Cardiac ventricle fibroblast (primary cell): ENCODE measurements at places on chromosomes 16 and 17. TPM values are rescaled to one million over a fixed set of nuclear protein-coding genes. Genes with fewer than 3 reads are reported as not detected.

Gene KCNH6
- total RNA-seq, result not detected in 2 replicates

Gene ZNF48
- total RNA-seq, result 2.4 and 3.5 TPM in 2 replicates

Gene MT1F
- total RNA-seq, result 0.29 TPM in 1 of 2 replicates, not detected in the other

Gene IGSF6
- total RNA-seq, result not detected in 2 replicates

Gene SGCA
- 0.37 and 2.0 TPM in 2 replicates for total RNA-seq

Gene KLHL10
- total RNA-seq, result not detected in 2 replicates

Gene KRTAP9-4
- not detected in 2 replicates for total RNA-seq

Gene HAGH
- 13.4 and 28.5 TPM in 2 replicates for total RNA-seq

Gene RTN4RL1
- 2.6 and 4.8 TPM in 2 replicates for total RNA-seq

Gene LITAFD
- total RNA-seq, result not detected in 2 replicates

Gene HOXB2
- total RNA-seq, result 10.3 and 27.3 TPM in 2 replicates

Gene KRTAP2-2
- total RNA-seq, result not detected in 2 replicates

Gene BEAN1
- total RNA-seq, result 0.64 and 1.00 TPM in 2 replicates

Gene SUZ12
- 12.0 and 13.9 TPM in 2 replicates for total RNA-seq

Gene SOST
- total RNA-seq, result not detected in 2 replicates

Gene GPRC5C
- 44.6 and 47.7 TPM in 2 replicates for total RNA-seq

Gene KRTAP4-1
- not detected in 2 replicates for total RNA-seq

Gene CBX2
- total RNA-seq, result 0.39 and 0.44 TPM in 2 replicates

Gene MYH11
- 0.29 and 0.37 TPM in 2 replicates for total RNA-seq

Gene NGFR
- 9.6 and 9.8 TPM in 2 replicates for total RNA-seq

Gene KRT25
- not detected in 2 replicates for total RNA-seq

Gene ABCA6
- 98.0 and 110 TPM in 2 replicates for total RNA-seq

Gene KPNA2
- total RNA-seq, result 26.1 and 31.8 TPM in 2 replicates

Gene SRCIN1
- total RNA-seq, result under 0.01 and 0.06 TPM in 2 replicates

Gene MAPK7
- total RNA-seq, result 48.5 and 55.0 TPM in 2 replicates

Gene GP1BA
- not detected in 2 replicates for total RNA-seq

Gene ACBD4
- total RNA-seq, result 2.2 and 4.0 TPM in 2 replicates

Gene CTCF
- total RNA-seq, result 12.5 and 19.1 TPM in 2 replicates

Gene IRX3
- total RNA-seq, result 7.0 and 16.8 TPM in 2 replicates

Gene CBLN1
- total RNA-seq, result not detected in 2 replicates

Gene CD300LB
- total RNA-seq, result not detected in 2 replicates

Gene SOX15
- total RNA-seq, result 0.20 and 0.25 TPM in 2 replicates

Gene GPRC5B
- total RNA-seq, result 6.6 TPM in 2 replicates

Gene CACNG4
- total RNA-seq, result not detected in 2 replicates

Gene SNX20
- not detected in 2 replicates for total RNA-seq

Gene GUCY2D
- not detected in 2 replicates for total RNA-seq

Gene EMP2
- total RNA-seq, result 12.9 and 13.4 TPM in 2 replicates

Gene METTL9
- total RNA-seq, result 117 and 130 TPM in 2 replicates

Gene GABARAPL2
- total RNA-seq, result 64.1 and 72.2 TPM in 2 replicates

Gene MYH8
- total RNA-seq, result not detected in 2 replicates

Gene HOXB6
- total RNA-seq, result not detected in 2 replicates

Gene MSLN
- total RNA-seq, result not detected in 2 replicates

Gene CLEC19A
- not detected in 2 replicates for total RNA-seq

Gene KCNJ18
- not detected in 2 replicates for total RNA-seq
